ENCODE measurements at places on chromosomes 5 and 9. TPM values are rescaled to one million over a fixed set of nuclear protein-coding genes. Genes with fewer than 3 reads are reported as not detected.

The LCN15 gene
- not detected for total RNA-seq

The TENT4A gene
- 20.3 TPM for total RNA-seq

The FOXD4L3 gene
- not detected for total RNA-seq

The GRIN3A gene
- not detected for total RNA-seq

The CCL28 gene
- 2.7 TPM for total RNA-seq

The MLANA gene
- total RNA-seq: not detected

The PRR16 gene
- 0.48 TPM for total RNA-seq

The BARHL1 gene
- not detected for total RNA-seq

The TMEM174 gene
- total RNA-seq: not detected

The ZNF454 gene
- 1.1 TPM for total RNA-seq

The SMIM32 gene
- total RNA-seq: not detected

The CCL27 gene
- not detected for total RNA-seq

The CCL21 gene
- total RNA-seq: not detected

The ANKRD34B gene
- not detected for total RNA-seq

The ZNF367 gene
- total RNA-seq: 6.8 TPM

The PCDHAC2 gene
- total RNA-seq: 0.33 TPM

The LCN1 gene
- total RNA-seq: not detected

The TRIO gene
- total RNA-seq: 229 TPM

The FOXI1 gene
- under 0.01 TPM for total RNA-seq

The ZNF883 gene
- total RNA-seq: 0.65 TPM

The PCDHGA4 gene
- total RNA-seq: 6.3 TPM

The SLC25A2 gene
- 0.48 TPM for total RNA-seq

The FOXD1 gene
- under 0.01 TPM for total RNA-seq

The DNAH5 gene
- 0.96 TPM for total RNA-seq

The PPIP5K2 gene
- total RNA-seq: 41.8 TPM

The BASP1 gene
- total RNA-seq: 31.7 TPM

The THG1L gene
- 8.8 TPM for total RNA-seq

The ORM1 gene
- total RNA-seq: not detected

The SLC6A7 gene
- not detected for total RNA-seq

The ANXA2R gene
- 5.4 TPM for total RNA-seq

The INSL4 gene
- not detected for total RNA-seq

The FABP6 gene
- not detected for total RNA-seq

The ZFP2 gene
- 0.33 TPM for total RNA-seq

The PAX5 gene
- total RNA-seq: not detected

The ALDH1B1 gene
- total RNA-seq: 25.8 TPM

The IZUMO3 gene
- not detected for total RNA-seq
